ENCODE measurements at places on chromosomes 7 and 10.

DNA sequence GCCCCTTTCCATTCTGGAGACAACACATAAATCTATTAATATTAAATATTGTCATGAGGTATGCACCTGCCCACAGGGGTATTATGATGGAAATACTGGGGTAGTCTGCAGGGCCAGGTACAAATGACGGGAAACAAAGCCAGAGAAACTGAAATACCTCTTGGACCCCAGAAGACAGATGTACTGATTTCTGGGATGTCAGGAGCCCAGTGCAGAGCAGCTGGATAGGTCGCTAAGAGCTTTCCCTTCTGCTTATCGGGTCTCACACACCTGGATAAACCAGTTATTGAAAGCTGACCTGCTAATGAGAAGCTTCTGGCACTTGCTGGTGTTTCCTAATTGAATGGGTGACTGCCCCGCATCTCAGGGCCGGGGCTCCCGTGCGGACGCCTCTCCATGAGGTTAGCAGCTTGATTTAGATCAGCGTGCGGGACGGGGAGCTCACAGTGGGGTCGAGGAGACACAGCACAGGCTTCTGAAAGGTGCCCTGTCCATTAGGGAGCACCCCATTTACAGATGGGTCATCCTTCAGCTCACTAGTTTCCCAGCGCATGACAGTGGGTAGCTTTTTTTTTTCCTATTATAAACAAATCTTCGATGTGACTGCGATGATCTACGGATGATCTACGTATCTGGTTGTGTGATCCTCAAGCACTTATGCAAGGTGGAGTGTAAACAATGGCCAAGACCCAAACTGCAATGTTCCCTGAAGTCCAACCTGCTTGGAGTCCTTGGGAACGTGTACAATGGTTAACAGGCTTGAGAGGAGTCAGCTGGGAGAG, 1.5 kb upstream of the INSIG1 start:
- DNase-seq: no peak

DNA sequence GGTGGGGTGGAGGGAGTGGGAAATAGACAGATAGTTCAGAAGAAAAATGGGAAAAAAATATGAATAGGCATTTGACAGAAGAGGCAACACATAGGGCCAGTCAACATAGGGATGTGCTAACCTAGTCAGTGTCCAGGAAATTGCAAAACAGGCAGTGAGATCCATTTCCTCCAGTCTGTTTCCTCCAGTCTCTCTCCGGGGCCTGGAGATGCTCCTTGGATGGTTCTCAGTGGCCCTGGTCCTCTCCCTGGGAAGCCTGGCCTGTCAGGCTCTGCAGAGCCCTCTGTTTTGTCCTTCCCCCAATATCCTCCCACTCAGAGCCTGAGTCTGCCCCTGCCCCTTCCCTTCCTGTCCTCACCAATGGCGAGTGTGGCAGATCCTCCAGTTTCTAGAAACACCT, 52.6 kb downstream of the SYPL1 start:
- DNase-seq: peak; percentile 46

DNA sequence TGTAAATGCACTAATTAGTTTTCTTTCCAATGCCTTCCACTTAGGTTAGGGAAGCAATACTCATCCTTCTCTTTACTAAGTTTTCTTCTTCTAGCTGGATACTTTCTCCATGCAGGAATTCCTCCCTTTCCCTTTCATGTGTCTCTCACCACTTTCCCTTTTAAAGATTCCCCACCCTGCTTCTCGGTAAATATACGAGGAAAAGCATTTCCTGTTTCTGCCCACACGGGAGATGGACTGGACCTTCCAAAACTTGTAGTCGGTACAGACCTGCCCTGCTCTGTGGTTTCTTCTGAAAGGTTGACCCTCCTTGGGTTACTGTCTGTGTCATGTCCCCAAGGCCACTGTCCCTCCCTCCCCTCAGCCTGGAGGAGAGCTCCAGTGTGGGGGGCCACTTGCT, 58.9 kb upstream of the LYZL2 start:
- DNase-seq: no peak

- DNase-seq: peak; percentile 77
Observed at GRCh38 chr7:95916573-95917297, 144.4 kb downstream of the DYNC1I1 start.

DNA sequence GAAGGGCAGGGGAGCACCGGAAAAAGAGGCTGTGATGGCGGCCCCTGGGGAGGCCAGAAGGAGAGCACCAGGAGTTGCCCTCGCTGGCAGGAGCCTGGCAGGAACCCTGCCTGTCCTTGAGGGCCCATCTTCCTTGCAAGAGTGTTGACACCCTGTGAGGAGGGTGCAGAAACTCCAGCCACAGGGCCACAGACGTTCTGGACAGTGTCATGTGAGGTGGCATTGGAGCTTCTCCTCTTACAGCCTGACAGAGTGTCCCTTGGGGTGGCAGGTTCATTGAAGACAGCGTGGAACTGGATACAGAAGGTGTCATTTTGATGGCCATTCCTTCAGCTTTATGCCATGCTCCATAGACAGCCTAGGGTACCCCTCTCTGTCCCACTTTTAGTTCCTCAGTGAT, 54.2 kb downstream of the RBM20 start:
- no peak for DNase-seq

Data from NB4 (cell line).